ENCODE measurements at places on chromosomes 12 and 14.

GRCh38 chr14:60485598-60486251 lies at the start of gene C14orf39:
Gene C14orf39, minus strand, starts transcription at chr14:60486063. Its CDS starts 985 bp downstream, at chr14:60485078.
- DNase-seq, result no peak

DNA sequence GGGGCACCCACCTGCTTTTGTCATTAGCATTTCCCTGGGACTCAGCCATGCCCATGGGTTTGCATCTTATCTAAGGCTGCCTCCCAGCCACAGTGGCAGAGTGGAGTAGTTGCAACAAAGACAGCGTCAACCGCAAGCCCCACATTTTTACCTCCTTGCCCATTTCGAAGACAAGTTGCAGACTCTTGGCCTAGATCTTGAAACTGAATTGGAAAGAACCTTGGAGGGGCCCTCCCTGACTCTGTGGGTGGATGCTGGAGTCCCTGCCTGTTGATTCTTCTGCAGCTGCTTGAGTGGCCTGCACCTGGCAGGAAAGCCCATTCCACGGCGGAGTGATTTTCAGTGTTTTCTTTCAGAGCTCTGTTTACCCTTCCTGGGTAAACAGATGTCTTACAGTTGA lies 309.0 kb downstream of the VRK1 start:
- no peak for DNase-seq

DNA sequence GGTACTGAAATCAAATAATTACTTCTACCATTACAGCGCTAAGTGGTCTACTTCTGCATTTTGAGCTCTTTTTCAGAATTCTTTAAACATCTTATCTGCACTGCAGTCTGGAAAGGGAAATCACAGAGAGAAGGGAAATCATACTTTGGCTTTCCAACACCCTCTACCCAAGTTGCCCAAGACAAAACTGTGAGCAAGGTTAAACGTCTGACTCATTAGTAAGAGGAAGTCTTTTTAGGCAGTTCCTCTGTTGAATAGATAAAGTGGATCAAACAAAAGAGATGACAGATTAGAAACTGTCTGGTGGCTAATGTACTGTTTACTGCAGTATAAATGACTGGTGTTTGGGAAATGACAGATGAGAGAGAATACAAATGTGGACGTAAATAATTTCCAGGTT lies 858.1 kb downstream of the NRXN3 start:
- no peak for DNase-seq

DNA sequence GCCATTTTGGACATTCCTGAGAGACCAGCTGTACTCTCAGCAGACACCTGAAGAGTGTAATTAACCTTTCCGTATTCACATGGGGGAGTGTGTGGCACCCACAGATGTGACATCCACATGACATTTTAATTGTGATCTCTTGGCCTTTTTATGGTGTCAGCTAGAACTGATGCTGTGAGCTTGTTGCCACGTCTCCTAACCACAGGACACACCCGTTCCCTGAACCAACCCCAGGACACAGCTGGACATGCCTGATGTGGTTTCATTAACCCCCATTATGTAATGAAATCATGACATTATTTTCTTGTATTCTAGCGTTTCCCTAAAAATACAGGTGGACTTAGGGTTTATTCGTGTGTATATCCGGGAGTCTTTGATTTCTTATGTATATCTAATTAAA lies 1036.1 kb downstream of the TMEM121 start:
- DNase-seq, result no peak

DNA sequence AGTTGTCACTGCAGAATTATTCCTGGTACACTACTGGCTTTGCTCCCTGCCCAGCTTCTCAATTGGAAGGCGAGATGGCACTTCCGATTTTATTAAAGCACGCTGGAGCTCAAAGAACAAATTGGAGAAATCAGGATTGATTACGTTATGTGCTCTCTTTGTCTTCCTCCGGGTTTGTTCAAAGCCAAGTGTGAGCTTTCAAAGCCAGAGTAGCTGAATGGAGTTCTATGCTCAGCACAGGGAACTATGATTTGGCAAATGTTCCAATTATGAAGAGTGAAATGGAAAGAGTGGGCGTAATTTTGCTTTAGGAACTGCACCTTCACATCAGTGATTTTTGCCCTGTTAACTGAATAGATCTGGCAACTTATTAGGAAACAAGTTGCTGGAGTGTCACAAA lies 72.4 kb downstream of the FLRT2 start:
- DNase-seq, result no peak

- no peak for DNase-seq
Measured at GRCh38 chr12:61810486-61810885, 449.7 kb upstream of the USP15 start.

- DNase-seq, result no peak
Measured at GRCh38 chr14:44339231-44339630, 167.9 kb downstream of the FSCB start.

DNA sequence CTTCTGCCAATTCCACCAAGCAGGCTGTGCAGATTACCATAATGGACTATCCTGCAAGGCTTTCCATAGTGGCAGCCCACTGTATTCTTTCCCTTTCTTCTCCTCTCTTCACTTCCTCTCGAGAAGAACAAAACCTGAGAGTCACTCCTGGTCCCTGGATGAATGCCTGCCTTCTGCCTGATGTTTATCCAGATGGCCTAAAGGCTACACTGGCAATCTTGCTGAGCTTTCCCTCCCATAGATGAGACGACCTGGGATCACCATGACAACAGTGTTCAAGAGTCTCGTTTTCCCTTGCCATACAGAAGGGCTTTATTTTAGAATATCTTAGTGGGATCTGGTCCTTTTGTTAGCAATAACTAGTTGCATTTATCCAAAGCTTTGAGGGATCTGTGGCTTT lies 142.3 kb downstream of the RTN1 start:
- DNase-seq, result peak; percentile 16

GRCh38 chr14:88614218-88614907 lies 51.5 kb downstream of the ZC3H14 start:
- peak; percentile 43 for DNase-seq

GRCh38 chr12:63782466-63782865 lies 2.8 kb downstream of the RXYLT1 start:
- DNase-seq, result no peak

- no peak for DNase-seq
Measured at GRCh38 chr12:116603546-116604177, 44.5 kb downstream of the MAP1LC3B2 start.

GRCh38 chr12:68310370-68310769 lies 21.8 kb downstream of the MDM1 start:
- peak; percentile 70 for DNase-seq

DNA sequence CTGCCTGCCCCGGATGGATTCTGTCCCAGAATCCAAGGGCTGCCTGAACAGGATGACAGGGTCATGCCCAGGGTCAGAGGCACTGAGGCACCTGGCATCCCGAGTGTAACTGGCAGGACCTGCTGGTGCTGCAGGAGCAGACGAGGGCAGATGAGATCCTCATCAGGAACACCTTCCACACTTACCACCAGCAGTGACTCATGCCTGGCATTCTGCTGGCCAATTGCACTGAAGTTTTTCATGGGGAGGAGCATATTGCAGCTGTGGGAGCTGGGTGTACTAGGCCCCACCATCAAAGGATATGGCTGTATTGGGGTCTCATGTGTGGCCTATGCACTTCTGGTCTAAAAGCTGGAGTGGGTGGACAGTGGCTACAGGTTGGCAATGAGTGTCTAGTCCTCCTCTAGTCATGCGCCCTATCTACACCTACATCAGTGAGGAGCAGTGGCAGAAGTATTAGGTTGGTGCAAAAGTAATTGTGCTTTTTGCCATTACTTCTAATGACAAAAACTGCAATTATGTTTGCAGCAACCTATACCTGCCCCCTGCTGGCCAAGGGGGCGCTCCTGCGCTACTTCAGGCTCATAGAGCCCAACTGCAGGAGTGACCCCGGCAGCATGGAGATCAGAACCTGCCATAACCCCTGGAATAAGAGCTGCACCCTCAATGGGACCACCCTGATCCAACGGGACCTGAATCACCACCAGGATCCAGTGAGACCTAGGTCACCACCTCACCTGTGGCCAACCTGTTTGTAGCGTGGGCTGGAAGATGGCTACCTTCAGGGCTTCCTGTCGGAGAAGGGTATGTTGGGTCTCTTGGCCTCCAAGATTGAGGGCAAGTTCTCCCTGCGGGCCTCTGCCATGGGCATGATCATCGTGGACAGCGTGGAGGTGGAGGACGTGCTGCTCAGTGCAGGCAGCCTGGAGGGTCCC lies 8.0 kb upstream of the C12orf42 start:
- no peak for DNase-seq

DNA sequence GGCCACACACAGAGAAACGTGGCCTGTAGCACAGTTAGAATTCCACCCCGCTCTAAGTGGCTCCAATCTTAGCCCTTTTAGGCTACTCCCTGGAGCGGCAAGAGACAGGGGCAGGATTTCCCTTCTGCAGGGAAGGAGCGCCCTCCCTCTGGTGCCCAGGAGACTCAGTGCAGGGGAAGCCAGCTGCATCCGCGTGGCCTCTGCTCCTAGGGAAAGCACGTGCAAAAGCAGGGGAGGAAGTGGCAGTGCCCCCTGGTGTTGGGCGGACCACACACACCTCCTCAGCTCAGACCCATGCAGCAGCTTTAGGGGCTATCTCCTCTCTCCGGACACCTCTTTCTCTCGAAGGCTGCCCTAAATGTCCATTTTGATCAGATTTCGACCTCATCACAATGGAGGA lies 50.0 kb downstream of the SPRING1 start:
- peak; percentile 37 for DNase-seq

DNA sequence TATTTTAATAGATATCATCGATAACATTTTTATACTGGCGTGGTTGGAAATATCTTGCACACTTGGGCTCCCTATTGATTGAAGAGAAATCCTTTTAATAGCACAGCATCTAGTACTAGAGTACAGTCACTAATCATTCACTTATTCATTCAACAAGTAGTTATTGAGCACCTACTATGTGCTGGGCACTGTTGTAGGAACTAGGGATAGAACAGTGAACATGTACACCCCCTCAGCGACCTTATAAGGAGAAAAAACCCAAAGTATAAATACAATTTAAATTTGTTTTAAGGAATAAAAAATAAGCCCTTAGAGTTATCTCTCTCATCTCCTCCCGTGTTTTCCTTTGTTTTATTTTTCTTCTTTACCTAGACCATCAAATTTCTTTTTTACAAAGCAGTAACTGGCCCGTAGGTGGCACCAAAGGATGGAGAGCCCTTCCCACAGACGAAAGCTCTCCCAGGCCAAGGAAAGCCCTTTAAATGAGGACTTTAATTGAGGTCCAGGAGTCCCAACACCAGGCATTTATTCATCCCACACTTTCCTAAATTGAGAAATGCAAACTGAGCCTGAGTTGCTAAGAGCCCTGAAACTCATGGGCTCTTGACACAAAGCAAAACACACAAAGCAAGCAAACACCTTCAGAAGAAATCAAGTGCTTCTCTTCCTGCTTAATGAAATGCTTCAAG lies 29.0 kb downstream of the PEBP1 start:
- peak; percentile 27 for DNase-seq

DNA sequence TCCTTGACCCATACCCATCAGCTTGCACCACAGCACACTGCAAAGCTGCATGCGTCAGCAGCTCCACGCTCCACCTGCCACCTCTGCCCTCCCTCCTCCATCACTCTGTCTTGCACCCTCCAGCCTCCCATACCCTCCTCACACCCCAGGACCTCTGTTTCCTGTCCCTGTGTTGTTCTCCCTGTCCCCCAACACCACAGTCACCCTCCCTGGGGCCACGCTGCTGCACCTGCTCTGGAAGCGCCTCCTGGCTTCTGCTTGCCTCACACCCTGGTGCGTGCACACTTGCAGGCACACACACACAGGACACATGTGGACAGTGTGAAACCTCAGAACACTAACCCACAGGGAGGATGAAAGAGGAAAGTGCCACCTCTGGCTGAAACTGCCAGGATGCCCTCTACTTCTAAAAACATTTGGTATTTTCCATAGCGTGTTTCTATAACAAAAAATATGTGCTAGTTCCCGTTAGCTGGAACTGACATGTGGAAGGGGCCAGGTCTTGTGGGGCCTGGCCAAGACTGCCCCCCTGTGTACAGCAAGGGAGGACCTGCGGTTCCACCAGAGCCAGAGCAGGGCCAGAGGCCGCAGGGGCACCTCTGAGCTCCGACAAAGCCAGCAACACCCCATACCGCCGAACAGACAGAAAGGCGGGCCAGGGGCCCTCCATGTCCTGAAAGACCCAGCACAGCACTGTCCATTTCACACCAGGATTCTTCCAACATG lies 10.0 kb downstream of the BRF1 start:
- DNase-seq, result no peak

GRCh38 chr14:36022765-36023410 lies 153.6 kb downstream of the PTCSC3 start:
- no peak for DNase-seq

GRCh38 chr14:74859757-74860552 lies 16.0 kb downstream of the PROX2 start:
- peak; percentile 25 for DNase-seq

DNA sequence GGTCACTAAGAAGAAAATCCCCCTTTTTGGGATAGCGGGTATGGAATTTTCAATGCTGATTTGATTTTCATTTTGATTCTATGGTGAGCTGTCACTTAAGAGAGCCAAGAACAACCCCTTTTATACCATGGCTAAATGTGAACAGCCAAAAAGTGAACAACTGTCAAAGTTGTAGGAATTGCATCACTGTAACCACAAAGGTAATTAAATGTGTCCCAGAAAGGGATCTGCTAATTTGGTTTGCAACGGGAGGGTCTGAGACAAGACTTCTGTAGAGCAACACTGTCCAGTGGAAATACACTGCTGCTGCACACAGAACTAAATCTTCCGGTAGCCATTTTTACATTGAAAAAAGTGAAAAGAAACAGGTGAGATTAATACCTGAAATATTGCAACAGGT lies 14.6 kb downstream of the CHST11 start:
- no peak for DNase-seq

GRCh38 chr12:107105410-107105703 lies 12.0 kb upstream of the CRY1 start:
- no peak for DNase-seq

GRCh38 chr12:78566456-78566855 lies 298.1 kb upstream of the SYT1 start:
- no peak for DNase-seq

GRCh38 chr14:92601757-92602417 lies 88.3 kb downstream of the RIN3 start:
- DNase-seq, result no peak

DNA sequence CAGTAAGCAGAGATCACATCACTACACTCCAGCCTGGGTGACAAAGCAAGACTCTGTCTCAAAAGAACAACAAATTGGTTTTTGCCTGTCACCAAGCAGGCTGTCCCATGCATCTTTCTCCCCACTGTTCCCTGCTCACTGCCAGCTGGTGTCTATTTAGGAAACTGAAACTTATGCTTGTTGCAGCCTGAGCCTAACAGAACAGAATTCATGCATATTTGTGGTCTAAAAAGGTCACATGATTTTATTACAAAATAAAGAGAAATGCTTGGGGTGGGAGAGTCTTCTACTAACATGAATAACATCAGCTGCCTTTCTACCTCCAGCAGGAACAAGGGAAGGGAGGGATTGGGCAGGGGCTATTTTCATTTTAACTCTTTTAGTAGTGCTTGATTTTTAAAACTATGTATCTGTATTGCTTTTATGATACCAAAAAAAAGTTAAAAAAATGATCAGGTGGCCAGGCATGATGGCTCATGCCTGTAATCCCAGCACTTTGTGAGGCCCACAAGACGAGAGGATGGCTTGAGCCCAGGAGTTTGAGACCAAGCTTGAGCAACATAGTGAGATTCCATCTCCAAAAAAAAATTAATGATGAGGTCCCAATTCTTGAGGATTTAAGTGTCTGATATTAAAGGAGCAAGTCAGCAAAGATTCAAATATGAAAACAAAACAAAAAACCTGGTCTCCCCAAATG lies 923 bp downstream of the STAT2 start:
- DNase-seq, result peak; percentile 74

- DNase-seq, result no peak
Measured at GRCh38 chr12:96383991-96384390, 16.2 kb downstream of the CDK17 start.

Measured in hepatic stellate cell (primary cell).